ENCODE measurements at places on chromosomes 13 and 19.
A peak's percentile ranks its signal among the peaks of the same experiment; 100 is the strongest.

DNA sequence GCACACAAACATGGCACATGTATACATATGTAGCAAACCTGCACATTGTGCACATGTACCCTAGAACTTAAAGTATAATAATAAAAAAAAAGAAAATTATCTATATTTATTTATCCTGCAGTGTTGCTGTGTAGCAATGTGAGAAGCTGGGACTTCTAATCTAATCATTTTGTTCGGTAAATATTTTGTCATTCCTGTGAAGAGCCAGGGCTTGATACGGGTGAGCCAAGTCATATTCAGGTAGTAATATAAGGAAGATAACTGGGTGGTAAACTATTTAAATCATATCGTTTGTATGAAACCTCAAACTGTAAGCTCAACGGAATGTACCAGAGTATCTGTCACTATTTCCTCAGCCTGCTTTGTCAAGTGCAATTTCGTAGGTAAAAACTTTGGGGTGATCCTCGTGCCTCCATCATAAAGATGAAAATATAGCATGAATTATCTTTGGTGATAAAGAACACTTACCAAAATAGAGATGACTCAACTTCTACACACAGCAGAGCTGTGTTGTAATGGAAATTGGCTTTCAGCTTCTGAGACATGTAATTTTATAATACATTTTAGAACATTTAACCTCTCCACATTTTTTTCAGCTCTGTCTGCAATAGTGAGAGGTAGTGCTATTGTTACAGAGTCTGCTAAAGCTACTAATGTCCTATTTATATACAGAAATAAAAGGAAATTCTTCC lies 92.9 kb downstream of the PCDH9 start:
- DNase-seq: no peak

DNA sequence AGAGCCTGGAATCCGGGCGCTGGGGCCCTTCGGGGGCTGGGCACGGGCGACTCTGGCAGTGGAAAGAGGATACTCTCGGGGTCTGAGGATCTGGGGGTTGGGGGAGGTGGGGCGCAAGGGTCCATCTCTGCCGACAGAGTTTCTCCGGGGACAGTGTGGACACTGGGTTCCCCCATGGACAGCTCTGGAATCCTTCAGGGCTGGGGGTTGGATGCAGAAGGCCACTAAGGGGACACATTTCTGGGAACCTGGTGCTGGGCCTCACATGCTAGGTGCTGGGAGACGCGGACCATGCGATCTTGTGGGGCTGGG lies 2.3 kb downstream of the TGFBR3L start:
- DNase-seq: no peak

- no peak for DNase-seq
Measured at GRCh38 chr13:73704587-73704986, 429.6 kb downstream of the KLF12 start.

DNA sequence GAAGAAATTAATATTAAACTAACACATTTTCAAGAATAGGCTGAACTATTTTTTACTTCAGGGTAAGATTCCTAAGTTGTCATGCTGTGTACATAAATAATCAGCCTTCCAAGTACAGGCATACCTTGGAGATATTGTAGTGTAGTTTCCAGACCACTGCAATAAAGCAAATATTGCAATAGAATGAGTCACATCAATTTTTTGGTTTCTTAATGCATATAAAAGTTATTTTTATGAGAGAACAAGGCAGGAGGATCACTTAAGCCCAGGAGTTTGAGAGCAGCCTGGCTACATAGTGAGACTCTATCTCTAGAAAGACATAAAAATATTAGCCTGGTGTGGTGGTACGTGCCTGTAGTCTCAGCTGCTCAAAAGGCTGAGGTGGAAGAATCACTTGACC lies 511.5 kb downstream of the UQCRFS1 start:
- DNase-seq: no peak

DNA sequence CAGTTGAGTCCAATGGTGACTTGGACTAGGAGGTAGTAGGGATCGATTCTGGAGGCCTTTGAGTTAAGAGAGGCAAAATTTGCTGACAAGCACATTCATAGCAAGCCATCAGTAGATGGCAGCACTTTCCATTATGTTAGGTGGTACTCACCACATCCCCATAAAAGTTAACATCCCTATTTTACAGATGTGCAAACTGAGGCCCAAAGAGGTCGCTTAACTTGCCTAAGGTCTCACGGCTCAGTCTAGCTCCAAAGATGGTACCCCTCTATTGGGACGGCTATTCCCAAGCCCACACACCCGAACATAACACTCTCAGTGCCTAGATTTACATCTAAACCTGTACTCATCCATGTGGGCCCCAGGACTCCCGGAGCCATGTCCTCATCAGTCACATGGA lies 21.5 kb upstream of the FOSB start:
- DNase-seq: no peak

- no peak for DNase-seq
Measured at GRCh38 chr19:2288818-2289713, 7.1 kb upstream of the PEAK3 start.

DNA sequence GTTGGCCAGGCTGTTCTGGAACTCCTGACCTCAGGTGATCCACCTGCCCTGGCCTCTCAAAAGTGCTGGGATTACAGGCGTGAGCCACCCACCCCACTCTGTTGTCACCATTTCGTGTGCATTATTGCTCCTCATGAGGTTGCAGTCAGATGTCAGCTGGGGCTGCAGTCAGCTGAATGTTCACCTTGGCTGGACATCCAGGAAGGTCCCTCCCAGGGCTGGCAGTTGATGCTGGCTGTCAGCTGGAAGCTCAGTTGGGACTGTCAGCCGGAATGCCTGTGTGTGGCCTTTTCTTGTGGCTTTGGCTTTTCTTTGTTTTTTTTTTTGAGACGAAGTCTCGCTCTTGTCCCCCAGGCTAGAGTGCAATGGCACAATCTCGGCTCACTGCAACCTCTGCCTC lies 6.6 kb downstream of the MEGF8 start:
- peak; percentile 78 for DNase-seq

DNA sequence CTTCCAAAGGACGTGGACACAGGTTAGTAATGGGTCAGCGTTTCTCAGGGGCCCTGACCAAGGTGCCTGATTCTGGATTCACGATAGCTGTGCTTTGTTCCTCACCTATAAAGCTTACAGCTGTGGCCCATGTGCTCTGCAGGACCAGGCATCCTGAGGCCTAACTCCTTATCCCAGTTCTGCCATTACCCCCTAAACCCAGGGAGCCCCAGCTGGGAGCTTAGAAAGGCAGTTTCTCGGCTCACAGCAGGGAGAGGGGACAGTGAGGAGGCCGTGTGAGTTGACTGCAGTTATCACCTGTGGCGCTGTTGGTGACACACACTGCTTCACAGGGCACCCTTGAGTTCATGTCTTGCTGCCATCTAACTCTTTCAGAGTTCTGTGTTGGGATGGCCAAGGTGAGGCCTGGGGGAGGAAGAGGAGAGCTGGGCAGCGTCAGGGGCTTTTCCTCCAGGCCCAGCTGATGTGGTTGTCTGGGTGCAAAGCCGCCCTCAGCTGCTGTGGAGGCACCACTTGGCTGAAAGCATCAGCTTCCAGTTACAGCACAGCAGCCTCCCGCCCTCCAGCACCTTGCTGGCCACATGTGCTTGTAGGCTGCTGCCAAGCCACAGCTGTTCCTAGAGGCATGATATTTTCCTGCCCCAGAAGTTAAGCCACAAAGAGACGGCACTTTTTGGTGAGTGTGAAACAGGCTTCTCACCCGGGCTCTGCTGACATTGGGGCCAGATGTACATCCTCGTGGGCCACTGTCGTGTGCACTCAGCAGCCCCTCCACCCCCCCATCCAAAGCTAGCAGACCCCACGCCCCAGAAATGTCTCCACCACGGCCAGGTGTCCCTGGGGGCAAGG lies 99.6 kb upstream of the MCF2L start:
- DNase-seq: no peak

GRCh38 chr19:53960187-53960586 lies 2.5 kb upstream of the CACNG8 start:
- no peak for DNase-seq

GRCh38 chr13:50780201-50781015 lies 63.1 kb downstream of the DLEU7 start:
- no peak for DNase-seq

DNA sequence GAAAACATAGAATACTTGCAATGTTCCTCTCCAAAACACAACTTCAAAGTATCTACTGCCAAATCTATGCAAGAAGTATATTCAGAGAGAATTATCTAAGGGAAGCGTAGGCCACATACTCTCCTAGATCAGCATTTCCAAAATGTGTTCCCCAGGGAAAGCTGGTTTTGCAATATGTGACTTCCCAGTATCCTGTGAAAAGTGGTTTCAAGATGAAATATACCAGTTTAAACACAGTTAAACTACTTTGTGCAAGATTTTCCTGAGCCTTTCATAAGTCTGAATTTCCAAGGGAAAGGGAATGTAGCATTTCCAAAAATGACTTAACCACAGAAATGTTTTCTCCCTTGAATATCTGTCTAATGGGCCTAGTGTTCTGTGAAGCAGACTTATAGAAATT lies 7.6 kb downstream of the STARD13 start:
- peak; percentile 37 for DNase-seq

DNA sequence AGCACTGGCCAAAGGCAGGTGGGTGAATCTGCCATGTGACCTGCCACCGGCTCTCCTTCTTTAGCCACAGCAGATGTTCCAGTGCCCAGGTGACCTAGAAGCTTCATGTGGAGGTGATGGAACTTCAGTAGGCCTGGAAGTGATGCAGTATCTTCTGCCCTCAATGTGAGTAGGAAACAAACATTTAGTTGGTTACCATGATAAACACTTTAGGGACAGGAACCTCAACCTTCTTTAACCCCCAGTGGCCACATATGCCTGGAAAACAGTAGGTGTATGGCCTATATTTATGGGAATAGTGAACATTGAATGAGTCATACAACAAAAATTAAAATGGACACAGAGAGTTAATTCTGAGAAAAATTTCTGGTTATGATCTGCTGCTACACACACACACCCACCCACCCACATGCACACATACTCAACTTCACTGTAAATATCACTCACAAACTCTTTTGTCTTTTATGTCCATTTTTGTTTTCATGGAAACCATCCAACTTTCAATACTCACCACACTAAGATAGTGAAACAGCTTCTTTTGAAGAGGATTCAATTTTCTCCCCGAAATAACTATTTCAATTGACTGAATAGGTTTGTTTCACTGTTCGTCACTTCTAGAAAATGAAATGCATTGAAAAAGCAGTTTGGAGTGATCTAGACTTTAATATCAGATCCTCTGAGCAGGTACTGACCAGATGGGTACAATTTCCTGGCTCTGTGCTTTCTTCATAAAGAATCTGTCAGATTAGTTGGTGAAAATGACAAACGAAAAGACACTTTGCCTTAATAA lies 97.3 kb downstream of the STARD13 start:
- DNase-seq: no peak

DNA sequence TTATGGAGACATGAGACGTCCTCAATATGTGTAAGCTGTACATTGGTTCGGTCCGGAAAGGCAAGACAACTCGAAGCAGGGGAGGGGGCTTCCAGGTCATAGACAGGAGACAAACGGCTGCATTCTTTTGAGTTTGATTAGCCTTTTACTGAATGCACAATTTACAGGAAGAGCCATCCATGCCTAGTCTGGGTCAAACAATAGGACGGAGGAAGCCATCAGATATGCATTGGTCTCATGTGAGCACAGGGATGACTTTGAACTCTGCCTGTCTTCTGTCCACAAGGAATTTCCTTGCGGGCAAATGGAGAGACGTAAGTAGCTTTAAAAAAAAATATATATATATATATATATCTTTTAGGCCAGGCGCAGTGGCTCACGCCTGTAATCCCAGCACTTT lies 1.9 kb upstream of the CCNP start:
- no peak for DNase-seq

- DNase-seq: no peak
Measured at GRCh38 chr19:16449330-16449961, 22.3 kb downstream of the EPS15L1 start.

GRCh38 chr13:100423375-100423774 lies 165.2 kb downstream of the GGACT start:
- no peak for DNase-seq

Data from gastrocnemius medialis (tissue), 4 donors.